ENCODE measurements at places on chromosomes 3 and 15.

DNA sequence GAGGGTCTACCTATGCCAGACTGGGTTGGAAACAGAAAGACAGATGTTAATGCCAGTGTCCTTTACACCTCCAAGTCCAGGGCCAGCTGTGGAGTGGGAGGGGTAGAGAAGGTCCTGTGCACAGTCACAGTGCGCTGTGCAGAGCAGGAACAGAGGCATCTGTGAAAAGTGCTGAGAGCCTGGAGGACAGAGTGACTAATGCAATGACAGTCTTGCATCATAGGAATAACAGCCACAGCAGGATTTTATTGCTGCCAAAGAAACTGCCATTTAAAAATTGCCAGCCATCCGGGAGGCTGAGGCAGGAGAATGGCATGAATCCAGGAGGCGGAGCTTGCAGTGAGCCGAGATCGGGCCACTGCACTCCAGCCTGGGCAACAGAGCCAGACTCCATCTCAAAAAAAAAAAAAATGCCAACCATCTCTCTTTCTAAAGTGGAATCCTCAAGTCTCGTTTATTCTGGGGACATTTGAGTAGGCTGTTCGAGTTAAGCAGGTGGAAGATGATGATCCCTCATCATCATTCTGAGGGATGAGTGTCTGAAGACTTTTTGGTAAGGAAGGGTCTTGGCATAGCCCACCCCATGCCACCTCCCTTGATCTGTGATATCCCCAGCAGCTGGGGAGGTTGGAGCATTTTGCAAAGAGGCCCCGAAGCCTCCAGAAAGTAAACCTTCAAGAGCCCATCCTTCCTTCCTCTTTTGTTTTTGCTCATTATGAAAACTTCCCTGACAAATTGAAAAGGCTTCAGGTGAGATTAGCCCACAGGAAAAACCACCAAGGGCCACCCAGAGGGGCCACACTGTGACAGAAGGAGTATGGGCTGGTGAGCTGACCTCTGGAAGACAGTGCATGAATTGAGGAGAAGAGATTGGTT is 7.7 kb downstream of the CCR2 start:
- peaks cover 39% of the 10 kb centered on the region for H3K36me3 ChIP-seq
- no peak overlapping the region for H3K4me3 ChIP-seq
- DNase-seq, result no peak

DNA sequence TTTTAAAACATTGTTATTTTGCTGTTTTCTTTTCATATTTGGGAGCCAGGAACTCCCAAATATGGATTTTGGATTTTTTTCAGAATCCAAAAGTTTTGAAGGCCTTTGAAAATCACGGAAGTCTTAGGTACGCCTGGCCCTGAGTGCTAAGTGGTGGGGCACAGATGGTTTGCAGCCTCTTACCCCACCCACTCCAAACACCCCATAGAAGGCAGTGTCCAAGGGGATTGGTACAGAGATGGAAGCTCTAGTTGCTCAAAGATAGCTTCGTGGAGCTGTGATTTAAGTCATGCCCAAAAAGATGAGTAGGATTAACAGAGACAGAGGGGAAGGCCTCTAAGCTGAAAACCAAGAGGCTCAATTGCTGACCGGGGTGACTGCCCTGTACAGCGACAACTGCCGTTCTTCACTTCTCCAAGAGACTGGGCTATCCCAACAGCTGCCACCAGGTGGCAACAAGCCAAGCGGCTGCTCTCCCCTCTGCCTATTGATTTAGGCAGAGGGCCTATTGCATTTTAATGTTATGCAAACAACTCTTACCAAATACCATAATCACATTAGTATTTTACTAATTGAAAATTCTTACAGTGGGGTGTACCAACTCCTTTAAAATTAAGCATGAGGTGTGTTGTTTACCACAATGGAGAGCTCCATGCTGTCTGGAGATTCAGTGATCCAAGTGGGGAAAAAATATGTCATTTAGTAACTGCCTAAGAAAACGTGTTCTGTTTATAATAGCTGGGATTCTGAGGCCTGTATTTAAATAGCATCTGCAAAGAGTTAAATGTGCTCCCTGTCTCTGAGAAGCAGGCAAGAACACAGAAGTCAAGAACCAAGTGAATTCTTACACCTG is 64.0 kb upstream of the C15orf61 start:
- no peak overlapping the region for H3K4me3 ChIP-seq
- H3K4me1 ChIP-seq, result peaks cover 2% of the 10 kb centered on the region
- H3K27me3 ChIP-seq, result peaks cover 3% of the 10 kb centered on the region

DNA sequence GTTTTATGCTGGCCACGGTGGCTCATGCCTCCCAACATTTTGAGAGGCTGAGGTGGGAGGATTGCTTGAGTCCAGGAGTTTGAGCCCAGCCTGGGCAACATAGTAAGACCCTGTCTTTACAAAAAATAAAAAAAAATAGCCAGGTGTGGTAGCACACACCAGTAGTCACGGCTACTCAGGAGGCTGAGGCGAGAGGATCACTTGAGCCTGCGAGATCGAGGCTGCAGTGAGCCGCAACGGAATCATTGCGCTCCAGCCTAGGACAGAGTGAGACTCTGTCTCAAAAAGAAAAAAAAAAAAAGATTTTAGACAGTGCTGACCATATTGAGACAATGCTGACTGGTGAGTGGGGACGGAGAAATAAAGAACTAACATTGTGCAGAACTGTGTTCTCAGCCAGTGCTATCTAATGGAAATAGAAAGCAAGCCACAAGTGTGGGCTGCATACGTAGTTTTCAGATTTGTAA is 67.2 kb downstream of the ST6GAL1 start:
- peaks cover 43% of the 10 kb centered on the region for H3K4me1 ChIP-seq
- H3K4me3 ChIP-seq, result no peak overlapping the region
- no peak for DNase-seq
- no peak overlapping the region for H3K27ac ChIP-seq
- peaks cover 36% of the 10 kb centered on the region for H3K36me3 ChIP-seq

- no peak overlapping the region for H3K27ac ChIP-seq
- H3K27me3 ChIP-seq, result no peaks in the 10 kb centered on the region
- no peak overlapping the region for H3K4me3 ChIP-seq
- H3K36me3 ChIP-seq, result no peaks in the 10 kb centered on the region
- DNase-seq, result no peak
- peaks cover 15% of the 10 kb centered on the region for H3K4me1 ChIP-seq
Observed at GRCh38 chr3:98021830-98022560, 13.1 kb downstream of the GABRR3 start.

GRCh38 chr15:41695750-41696436 is 35.7 kb downstream of the MGA start:
- peak overlapping the region; percentile 78 for H3K27ac ChIP-seq
- H3K4me1 ChIP-seq, result peaks cover 38% of the 10 kb centered on the region
- no peaks in the 10 kb centered on the region for H3K27me3 ChIP-seq
- peak overlapping the region; percentile 12 for H3K4me3 ChIP-seq
- peak; percentile 80 for DNase-seq
- H3K36me3 ChIP-seq, result peaks cover 12% of the 10 kb centered on the region

DNA sequence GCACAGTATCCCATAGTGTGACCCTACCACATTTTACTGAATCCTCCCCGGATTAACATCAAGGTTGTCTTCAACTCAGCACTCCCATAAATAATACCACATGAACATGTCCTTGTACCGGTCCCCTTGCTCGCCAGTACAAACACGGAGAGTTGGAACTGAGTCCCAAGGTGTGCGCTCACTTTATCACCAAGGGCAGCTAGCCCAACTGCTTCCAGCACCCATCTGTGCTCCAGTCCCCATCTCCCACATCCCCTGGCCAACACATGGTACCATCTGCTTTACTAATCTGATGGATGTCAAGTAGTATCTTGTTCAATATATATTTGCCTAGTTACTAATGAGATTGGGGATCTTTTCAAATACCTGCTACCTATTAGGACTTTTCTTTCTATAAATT is 64.7 kb downstream of the ISG20 start:
- DNase-seq, result no peak
- no peak overlapping the region for H3K4me3 ChIP-seq
- H3K4me1 ChIP-seq, result peaks cover 7% of the 10 kb centered on the region
- no peak overlapping the region for H3K27ac ChIP-seq

- DNase-seq, result no peak
- H3K4me3 ChIP-seq, result no peak overlapping the region
- H3K4me1 ChIP-seq, result no peaks in the 10 kb centered on the region
- H3K36me3 ChIP-seq, result no peaks in the 10 kb centered on the region
Observed at GRCh38 chr3:134093956-134094355, 64.2 kb upstream of the SLCO2A1 start.

DNA sequence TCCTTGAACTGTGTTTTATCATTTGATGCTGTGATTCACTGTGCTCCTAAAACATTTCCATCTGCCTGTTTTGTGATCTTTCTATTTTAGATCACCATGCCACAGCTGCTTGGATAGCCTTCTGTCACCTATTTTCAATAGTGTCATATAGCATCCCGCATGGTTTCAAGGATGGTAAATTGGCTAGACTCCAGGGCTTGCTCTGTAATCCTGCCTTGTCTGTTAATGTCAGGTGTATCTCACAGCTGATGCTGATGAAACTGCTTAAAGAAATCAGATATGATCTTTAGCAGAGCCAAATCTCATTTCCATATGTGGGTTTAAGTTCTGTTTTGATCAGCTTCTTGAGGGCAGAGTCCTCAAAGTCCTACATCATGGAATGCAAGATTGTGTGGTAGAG is 182.2 kb downstream of the UBE2E2 start:
- H3K36me3 ChIP-seq, result no peaks in the 10 kb centered on the region
- H3K27me3 ChIP-seq, result no peaks in the 10 kb centered on the region
- H3K4me1 ChIP-seq, result no peaks in the 10 kb centered on the region
- no peak overlapping the region for H3K27ac ChIP-seq
- DNase-seq, result no peak

DNA sequence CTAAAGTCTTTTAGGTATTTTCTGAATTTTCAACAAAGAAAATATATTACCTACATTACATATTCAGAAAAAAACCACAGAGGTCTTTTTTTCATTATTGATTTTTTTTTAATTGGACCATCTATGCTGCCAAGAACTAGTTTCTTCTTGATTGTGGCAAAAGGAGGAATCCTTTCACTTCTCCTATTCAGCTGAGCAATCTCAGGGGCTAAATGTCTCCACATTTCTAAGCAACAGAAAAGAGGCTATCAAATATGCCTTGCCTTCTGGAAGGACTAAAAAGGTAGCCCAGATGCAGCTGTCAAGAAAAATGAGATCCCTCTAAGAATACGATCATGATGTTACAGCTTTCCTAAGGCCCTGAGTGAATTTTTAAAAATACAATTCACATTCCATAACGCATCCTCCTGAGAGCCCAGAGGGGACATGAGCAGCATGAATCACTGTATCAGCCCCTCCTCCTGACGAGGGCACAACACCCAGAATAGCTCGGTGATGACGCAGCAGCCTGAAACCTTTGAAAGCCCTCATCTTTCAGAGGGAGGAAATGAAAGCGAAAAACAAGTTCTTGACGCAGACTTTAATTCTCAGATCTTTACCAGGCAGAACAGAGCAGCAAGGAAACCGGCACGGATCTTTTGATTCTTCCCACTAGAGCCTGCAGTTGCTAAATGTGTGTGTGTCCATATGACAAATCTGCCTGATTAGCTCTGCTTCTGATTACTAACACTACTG is 24.6 kb downstream of the RUBCN start:
- peak overlapping the region; percentile 100 for H3K27ac ChIP-seq
- H3K27me3 ChIP-seq, result no peaks in the 10 kb centered on the region
- H3K4me3 ChIP-seq, result peak overlapping the region; percentile 77
- DNase-seq, result peak; percentile 95

- H3K36me3 ChIP-seq, result peaks cover 52% of the 10 kb centered on the region
- no peak overlapping the region for H3K4me3 ChIP-seq
- H3K27me3 ChIP-seq, result no peaks in the 10 kb centered on the region
Observed at GRCh38 chr3:12593473-12593872, 36.6 kb downstream of the MKRN2 start.

Measured in activated CD8-positive, alpha-beta memory T cell treated with anti-CD3 and anti-CD28 coated beads, Interleukin-2, amount 10 ng/mL, durations not matched to agents 7 days and 5 days (primary cell).